Activated CD4-positive, alpha-beta T cell treated with anti-CD3 and anti-CD28 coated beads, Interleukin-2, amount 50 U/mL, for 16 hours (primary cell): ENCODE measurements at places on chromosomes 2 and 18.

DNA sequence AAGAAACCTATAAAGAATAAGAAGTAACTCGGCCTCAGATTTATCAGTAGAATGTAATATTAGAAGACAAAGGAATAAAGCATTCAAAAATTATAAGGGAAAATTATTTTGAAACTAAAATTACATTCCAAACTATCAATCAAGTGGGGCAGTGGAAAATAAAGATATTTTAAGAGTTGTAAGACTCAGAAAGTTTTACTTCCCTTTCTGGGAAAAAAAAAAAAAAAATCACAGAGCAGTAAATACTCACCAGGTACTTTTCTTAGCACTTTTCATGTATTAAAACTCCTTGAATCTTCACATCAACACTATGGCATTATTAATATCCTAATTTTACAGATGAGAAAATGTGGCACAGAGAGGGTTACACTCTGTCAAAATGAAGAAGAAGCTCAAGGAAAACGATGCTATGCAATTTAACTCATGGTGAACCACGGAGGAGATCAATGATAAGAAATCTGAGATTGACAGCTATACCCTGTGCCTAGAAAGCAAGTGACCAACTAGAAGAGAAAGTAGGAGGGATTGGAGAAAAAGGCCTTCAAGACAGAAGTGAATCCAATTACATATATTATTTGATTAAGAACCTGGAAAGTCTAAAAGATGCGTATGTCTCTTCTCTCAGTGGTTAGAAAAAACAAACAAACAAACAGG is 238.9 kb upstream of the ID2 start:
- DNase-seq: no peak

DNA sequence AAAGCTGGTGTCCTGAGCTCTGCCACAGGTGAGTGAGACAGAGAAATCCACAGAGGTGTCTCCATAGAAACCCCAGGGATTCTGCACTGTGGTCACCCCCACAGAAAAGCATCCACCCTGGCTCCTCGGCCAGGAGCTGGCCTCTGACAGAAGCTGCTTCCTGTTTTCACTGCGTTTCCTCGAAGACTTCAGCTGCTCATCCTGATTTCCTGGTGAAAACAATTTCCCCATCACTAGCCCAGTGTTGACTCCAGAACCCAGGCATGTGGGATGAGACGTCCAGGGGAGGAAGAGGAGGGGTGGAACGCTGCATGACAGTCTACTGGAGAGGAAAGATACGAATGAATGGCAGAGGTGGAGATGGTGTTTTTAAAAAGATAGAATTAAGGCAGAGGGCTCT is 60.3 kb upstream of the GPR45 start:
- DNase-seq: no peak

DNA sequence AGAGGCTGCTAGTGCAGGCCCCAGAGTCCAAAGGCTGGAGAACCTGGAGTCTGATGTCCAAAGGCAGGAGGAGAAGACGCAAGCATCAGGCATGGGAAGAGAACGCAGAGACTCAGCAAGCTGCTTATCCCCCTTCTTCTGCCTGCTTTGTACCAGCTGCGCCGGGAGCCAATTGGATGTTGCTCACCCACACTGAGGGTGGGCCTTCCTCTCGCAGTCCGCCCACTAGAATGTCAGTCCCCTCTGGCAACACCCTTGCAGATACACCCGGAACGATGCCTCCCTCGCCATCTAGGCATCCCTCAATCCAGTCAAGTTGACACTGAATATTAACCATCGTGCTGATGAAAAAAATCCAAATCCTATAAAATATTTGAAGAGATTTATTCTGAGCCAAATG is 141.6 kb downstream of the TWIST2 start:
- DNase-seq: no peak

- DNase-seq: no peak
These were observed 95.1 kb upstream of the SERPINE2 start for GRCh38 chr2:224134003-224134734.

GRCh38 chr2:77161009-77161408 is 361.2 kb downstream of the LRRTM4 start:
- DNase-seq: no peak

DNA sequence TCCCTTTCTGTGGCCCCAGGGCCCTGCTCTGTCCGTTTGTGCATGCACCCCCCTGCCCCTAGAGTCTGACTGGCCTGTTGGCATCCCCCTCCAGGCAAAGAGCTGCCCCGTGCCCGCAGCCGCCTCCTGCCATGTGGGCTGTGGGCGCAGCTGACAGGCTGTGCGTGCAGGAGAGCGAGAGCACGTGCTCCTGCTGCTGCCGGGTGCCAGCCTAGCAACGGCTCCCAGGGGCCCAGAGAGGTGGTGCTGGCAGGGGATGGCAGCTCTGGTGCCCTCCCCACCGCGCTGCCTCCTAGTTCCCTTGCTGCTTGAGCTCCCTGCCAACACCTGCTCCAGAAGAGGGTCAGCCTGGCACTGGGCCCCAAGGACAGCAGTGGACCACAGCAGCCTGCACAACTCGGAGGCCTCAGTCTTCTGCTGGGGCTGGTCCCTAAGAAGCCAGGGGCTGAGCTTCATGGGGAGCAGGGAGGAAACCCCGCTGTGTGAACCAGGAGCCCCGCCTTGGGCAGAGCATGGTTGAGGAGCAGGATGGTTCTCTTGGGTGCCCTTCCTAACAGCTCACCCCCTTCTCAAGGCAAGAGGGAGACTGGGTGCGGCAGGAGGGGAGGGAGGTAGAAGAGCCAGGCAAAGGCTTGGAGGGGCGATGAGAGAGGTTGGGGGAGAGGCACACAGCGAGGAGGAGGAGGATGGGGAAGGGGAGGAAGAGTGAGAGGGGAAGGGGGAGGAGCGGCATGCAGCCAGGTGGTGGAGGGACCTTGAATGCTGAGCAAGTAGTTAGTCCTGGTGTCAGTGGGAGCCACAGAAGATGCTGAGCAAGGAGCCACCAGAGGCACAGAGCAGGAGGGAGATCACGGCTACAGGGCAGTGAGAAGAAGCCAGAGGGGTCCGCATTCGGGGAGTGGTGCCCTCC is 23.8 kb upstream of the PTMA start:
- no peak for DNase-seq

DNA sequence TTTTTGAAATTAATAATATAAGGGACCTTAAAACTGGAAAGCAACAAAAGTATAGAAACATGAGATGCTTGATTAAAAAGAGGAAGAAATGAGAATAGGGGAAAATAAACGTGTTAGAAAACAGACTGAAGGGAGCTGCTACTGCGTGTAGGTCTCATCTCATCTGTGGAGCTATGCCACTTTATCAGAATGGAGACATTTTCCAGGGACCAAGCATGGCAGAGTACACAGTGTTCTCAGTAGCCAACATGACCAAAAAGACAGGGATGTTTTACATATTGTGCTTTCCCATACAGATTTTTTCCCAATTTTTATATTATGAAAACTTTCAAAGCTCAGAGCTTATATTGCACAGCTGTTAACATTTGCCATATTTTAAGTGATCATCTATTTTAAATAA is 23.1 kb downstream of the CEP192 start:
- DNase-seq: no peak

- DNase-seq: no peak
These were observed 1.4 kb upstream of the CCDC85A start for GRCh38 chr2:56182420-56182819.

GRCh38 chr2:46326231-46326980 is 29.2 kb downstream of the EPAS1 start:
- DNase-seq: no peak

- no peak for DNase-seq
These were observed 5.3 kb downstream of the ALKAL2 start for GRCh38 chr2:282371-283263.

DNA sequence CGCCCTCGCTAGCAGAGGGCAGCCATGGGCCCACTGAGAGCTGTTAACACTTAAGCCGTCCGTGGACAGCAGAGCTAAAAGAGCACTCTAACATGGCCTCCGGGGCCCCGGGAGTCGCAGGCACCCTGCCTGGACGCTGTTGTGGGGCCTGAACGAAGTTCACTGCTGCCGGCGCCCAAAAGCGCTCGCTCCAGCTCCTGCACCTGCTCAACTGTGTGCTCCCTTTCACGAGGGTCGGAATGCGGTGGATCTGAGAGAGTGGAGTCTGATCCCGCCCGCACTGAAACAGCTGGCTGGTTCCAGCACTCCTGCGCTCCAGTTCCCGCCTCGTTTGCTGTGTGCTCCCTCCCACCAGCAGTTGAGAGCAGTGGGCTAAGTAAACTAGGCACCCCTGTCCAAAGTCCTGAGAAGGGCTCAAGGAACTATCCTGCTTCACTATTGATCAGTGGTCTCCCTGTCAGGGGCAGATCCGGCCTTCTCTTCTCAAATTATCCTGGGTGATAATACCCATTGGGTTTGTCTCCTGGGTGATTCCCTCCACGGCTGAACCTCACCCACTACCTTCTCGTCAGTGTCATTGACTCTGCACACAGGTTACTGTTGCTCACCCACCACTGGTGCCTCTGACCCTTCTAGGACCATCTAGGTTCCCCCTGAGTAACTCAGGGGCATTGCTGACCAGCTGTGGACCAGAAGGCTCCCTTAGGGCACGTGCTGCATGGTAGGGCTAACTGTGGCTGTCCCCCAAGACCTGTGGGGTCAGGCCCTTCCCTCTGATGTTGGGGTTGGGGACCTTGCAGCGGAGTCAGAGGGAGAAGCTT is 23.5 kb downstream of the B3GNT7 start:
- DNase-seq: no peak

GRCh38 chr18:70417847-70418246 is 129.0 kb downstream of the SOCS6 start:
- no peak for DNase-seq

- DNase-seq: no peak
These were observed 16.8 kb upstream of the CUL3 start for GRCh38 chr2:224601923-224602322.

DNA sequence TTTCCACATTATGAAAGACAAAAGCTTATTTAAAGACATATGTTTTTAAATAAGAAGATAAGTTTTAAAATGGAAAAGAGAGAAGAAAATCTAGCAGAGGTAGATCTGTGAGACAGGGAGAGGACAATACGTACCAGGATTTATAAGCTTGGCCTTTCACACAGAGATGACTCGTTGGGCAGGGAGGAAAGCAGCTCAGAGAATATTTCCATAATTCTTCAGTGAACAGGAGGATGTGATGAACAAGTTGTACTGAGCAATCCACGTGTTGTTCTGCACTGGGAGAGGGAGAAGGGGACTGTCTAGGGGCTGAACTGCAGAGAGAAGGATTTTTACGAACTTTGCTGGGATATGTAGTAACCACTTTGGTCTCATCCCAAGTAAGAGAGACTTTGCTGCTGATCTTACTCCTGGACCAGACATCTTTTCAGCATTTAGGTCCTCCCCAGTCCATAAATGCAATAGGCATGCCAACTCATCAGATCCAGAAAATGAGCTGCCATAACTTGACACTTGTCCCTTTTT is 162.5 kb upstream of the SETBP1 start:
- DNase-seq: no peak

DNA sequence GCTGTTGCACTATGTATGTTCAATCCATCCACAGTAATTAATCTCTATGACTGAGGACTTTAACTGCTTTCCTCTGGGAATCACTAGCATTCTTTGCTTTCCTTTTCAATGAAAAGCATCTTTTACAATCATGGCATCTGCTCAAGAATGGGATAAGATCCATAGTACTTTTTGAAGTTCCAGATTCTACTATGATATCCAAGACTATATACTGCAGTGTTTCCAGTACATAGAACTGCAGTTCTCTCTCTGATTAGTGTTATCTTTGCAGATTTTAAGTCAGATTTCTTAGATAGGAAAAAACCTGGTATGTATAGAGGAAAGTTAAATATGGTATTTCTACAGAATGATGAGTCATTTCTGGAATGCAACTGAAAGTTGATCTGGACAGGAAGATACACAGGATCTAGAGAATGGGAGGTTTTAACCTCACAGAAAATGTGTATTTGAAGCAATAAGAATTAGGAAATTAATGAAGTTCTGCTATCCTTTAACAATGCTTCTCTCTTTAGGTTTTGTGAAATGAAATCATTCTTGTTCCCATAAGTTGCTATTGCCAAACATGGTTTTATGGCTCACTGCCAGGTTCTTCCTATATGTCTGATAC is 670.7 kb downstream of the ERBB4 start:
- DNase-seq: peak; percentile 5

DNA sequence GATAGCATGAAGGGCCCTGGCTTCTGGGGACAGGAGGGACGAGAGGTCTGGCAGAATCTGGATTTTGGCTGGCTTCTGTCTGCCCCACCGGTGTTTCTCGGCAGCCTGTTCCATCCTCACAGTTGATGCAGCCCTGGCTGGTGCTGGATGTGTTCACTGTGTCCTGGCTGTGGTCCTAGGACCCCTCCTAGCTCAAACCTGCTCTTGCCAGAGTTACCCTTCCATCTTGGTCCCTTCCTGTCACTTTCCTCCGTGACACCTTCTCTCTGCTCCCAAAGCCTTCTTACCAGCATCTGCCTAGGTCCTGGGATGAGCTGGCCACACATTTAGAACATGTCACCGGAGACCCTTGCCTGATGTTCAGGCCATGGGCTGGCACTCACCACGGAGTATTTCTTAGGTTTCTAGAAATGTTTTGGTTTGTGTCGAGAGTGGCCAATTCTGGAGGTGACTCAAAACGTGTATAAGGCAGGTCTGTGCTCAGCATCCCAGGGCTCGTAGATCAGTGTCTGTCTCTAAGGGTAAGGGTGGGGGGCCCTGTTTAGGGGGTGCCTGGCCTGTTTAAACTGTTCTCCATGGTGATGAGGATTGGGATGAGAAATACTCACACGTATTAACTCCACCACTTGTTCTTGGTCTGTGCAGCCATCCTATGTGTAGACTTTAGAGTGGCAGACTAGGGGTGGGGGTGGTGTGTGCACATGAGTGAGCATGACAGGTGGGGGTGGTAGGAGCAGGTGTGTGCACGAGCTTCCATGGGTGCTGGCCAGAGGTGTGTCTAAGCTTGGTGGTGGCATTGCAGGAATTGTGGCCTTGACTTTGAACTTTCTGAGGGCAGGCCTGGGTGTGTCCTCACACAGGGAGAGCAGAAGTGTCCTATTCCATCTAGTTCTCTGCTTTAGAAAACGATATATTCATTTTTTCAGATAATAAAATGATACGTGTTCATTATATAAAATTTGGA is 162.7 kb downstream of the DYSF start:
- no peak for DNase-seq

GRCh38 chr2:83058683-83059082 is 1400.4 kb downstream of the SUCLG1 start:
- DNase-seq: no peak

DNA sequence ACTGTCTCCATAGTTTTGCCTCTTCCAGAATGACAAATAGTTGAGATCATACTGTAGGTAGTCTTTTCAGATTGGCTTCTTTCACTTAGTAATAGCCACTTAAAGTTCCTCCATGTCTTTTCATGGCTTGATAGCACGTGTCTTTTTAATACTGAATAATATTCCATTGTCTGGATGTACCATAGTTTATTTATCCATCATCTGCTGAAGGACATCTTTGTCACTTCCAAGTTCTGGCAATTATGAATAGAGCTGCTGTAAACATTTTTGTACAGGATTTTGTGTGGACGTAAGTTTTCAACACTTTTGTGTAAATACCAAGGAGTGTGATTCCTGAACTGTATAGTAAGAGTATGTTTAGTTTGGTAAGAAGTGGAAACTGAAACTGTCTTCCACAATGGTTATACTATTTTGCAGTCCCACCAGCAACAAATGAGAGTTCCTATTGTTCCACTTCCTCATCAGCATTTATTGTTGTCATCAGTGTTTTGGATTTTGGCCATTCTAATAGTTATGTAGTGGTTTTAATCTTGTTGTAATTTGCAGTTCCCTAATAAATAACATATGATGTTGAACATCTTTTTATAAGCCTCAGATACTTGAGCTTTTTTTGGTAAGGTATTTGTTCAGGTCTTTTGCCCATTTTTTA is 18.9 kb downstream of the LTBP1 start:
- DNase-seq: no peak
